ENCODE measurements at places on chromosomes 5 and 9.

DNA sequence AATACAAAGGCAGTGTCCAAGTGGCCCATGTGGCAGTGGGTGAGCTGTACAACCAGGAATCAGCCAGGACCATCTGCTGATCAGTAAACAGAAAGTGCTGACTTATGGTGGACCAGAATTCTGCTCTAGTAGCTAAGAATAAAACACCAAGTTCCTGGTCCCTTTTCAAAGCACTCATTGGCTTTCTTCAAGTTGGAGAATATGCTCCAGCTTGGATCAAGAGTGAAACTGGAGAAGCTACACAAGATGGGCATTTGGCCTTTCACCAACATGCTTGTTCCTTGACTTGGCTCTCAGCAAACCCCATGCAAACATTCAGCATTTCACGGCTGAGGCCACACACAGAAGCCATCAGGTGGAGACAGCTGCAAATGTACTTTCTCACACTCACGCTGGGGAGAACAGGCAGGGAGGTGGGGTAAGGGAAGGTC, 32.1 kb downstream of the MARCHF3 start:
- DNase-seq = peak; percentile 11

GRCh38 chr5:10246761-10247160, 2.9 kb downstream of the ATPSCKMT start:
- no peak for DNase-seq

- no peak for DNase-seq
These were observed 7.1 kb downstream of the KIF20A start for GRCh38 chr5:138186002-138186447.

GRCh38 chr5:138986186-138986800, 111.2 kb upstream of the LRRTM2 start:
- no peak for DNase-seq

GRCh38 chr5:171770153-171770552, 15.5 kb upstream of the SMIM23 start:
- DNase-seq = no peak

GRCh38 chr5:139137697-139138096, 60.5 kb downstream of the SIL1 start:
- DNase-seq = no peak

- peak; percentile 51 for DNase-seq
These were observed 19.2 kb upstream of the SHB start for GRCh38 chr9:38088006-38088925.

DNA sequence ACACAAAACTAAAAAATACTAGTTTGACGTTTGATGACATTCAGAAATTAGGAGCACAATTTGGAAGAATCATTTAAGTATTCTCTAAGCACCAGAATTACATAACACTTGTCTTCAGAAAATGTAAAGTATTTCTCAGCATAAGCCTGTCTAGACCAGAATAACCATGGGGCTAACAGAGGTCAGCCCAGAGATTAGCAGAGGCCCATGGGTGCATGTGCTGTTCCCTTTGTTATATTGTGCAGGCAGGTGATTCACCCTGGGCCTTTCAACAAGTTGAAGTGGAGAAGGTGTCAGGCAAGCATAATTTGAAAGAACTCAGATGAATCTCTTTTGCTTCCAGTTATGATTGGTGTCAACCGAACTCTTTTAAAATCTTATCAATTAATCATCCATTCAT, 227.9 kb downstream of the LURAP1L start:
- no peak for DNase-seq

- DNase-seq = no peak
These were observed 45.1 kb upstream of the GARNL3 start for GRCh38 chr9:127219520-127219919.

DNA sequence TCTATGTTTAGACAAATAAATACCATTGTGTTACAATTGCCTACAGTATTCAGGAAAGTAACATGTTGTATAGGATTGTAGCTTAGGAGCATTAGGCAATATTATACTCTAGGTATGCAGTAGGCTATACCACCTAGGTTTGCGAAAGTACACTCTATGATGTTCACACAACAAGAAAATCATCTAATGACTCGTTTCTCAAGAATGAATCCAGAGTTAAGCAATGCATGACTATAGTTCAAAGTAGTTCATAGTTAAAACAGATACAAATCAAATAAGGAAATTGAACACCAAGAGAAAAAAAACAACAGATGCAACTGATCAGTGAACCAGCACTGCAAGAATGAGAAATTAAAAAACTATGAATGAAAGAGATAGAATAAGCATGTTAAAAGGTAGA, 27.6 kb upstream of the ABLIM3 start:
- DNase-seq = no peak

DNA sequence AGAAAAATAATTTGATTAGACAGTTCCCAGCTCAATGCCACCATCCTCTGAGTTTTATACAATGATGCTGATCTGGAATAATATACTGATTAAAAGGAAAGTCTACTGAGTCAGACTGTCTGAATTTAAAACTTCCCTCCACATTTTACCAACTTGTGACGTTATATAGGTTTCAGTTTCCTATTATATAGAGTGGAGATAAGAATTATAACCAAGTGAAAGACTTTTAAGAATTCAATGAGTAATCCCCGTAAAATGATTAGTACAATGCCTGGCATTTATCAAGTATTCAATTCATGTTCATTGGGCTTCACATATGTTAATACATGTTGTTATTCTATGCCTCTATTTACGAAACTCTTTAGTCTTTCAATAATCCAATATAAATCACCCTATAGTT, 166.0 kb downstream of the CDH9 start:
- DNase-seq = no peak

DNA sequence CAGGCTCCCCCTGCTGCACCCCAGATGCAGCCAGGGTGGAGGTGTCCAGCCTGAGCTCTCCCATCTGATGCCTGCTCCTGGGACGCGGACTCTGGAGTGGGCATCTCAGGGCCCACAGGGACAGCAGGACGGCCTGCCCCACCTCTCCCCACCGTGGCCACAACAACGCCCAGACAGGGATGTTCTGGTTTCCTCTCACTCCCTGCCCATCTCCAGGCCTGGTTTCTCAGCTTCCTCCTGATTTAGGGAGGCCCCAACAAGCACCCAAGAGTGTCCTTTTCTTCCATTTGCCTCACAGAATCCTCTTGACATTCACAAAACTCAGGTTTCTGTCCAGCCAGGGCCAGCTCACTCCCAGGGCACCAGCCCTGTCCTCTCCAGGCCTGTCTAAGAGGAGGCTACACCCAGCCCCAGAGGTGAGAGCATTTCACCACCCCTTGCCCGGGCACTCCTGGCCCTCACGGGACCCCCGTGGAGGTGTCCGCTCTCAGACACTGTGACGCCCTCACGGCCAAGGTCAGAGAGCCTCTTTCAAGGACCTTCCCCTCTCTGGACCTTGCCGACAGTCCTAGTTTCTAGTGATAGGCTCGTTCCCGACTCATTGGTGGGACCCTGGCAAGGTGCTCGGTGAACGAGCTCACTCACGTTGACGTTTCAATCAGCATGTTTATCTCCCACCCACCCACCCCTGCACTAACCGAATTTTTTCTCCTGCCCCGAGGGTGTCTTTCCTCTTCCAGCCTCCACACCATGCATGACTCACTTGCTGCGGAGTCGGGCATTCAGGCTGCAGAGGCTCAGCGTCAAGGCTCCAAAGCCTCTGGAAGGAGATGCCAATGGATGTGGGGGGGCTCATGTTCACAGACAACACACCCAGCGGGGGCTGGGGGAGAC, 62.0 kb upstream of the UNC5A start:
- no peak for DNase-seq

- peak; percentile 49 for DNase-seq
These were observed 160.9 kb downstream of the GIN1 start for GRCh38 chr5:102959055-102959454.

DNA sequence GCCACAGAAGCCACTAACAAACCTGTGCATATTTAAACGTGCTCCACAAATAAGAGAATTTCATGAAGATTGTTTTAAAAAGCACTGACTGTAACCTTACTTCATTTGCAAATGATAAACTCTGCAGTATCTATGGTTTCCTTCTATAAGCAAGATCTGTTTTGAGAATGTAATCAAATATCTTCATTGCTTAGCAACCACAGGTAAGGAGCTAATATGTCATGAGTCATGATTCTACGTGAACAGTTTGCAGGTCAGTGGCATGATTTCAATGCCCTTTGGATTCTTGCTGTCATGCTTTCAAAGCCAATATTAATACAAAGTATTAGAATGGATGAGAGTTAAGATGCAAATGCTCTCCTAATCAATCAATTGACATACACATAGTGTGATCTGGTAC, 325.0 kb downstream of the EDIL3 start:
- no peak for DNase-seq

GRCh38 chr5:129904102-129904666, at the start of gene CHSY3:
TSS of gene CHSY3 (plus strand) at chr5:129904465.
- DNase-seq = peak; percentile 87

DNA sequence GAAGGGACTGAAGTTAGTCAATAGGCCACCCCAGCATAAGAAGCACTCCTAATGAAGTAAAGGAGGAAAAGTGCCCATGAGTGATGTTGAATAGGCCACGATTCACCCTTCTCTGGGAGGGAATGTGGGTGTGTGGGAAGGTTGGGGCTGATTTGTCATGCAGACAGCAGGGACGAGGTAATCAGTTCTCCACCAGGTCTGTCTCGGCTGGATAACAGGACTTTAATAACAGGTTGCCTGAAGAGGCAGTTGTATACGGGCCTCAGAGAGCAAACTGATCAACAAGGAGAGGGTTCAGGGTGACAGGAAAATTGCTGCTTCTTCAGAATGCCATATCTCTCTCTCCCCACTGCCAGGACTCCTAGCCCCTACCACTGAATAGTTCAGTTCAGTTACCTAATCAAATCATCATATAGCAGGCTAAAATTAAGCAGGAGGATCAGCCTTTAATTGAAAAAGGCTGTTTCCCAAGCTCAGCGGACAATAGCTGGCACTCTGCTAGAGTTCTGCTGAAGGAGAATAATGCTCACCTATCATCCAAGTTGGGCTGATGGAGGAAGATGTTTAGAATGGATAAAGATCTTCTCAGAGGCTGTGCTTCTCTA, 43.6 kb upstream of the SMIM32 start:
- no peak for DNase-seq

- DNase-seq = no peak
These were observed 10.8 kb downstream of the MRPL36 start for GRCh38 chr5:1788828-1789227.

DNA sequence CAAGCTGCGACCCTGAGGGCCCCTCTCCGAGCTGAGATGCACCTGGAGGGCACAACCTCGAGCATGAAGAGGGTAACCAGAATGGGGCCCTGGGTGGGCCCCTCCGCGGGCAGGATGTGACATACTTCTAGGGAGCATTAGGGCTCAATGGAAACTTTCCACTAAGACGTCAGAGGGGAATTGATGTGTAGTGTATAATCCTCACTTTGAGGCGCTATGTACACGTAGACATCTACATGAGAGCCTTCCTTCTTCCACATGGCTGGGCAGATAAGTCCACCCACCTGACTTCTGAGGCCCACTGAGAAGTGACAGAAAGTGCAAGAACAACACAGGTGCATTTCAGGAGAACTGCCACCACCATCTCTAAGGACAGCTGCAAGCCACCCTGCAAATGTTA, 61.0 kb downstream of the DAP start:
- no peak for DNase-seq

DNA sequence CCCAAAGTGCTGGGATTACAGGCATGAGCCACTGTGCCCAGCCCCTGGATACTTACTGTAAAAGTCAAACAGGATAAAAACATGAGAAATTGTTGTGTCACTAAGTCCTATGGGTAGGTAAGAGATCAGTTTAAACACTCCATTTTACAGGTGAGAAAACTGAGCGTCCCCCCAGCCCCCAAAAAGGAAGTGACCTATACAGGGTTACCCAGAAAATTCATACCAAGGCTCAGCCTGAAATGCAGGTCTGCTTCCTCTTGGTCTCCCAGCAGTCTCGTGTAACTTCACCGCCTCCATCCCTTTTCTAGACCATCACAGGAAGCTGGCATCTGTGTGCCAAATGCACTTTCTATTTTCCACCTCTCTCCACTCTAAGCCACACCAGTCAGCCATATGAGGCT, 57.2 kb downstream of the TMOD1 start:
- DNase-seq = no peak

- no peak for DNase-seq
These were observed 140.1 kb upstream of the ABCA1 start for GRCh38 chr9:105067895-105068580.

GRCh38 chr5:160685219-160685618, 166.8 kb downstream of the ATP10B start:
- no peak for DNase-seq

DNA sequence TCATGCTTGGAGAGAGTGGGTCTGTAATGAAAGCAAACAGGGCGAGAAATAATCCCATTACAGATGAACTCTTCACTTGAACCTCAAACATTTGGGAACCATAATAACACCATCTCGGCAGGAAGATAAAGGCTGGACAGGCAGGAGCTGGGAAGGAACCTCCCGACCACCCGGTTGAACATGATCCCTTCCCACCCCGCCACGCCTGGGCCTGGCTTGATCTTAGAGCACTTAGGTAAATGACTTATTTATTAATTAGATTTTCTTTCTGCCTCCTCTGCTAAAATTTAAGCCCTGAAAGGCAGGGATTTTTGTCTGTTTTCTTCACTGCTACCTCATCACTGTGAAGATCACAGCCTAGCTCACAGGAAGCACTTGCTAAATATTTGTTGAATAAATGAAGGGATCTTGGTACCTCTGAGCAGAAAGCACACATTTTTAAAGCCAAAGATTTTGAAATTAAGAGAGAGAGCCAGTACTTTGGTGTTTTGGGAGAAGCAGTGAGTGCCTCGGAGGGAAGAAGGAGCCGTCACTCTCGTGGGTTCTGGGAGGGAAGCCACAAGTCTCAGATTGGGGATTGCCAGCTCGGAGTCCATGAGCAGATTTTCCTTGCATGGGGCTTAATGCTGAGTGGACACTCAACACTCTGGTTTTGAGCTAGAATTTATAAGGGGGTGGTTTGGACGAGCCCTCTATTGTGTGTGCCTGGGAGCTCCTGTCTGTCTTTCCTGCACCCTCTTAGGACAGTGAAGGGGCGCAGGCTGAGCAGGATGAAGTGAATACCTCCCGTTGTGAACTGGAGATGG, 133.3 kb downstream of the MACROH2A1 start:
- DNase-seq = no peak

GRCh38 chr9:134937164-134937555, 19.4 kb upstream of the FCN1 start:
- DNase-seq = no peak

- peak; percentile 65 for DNase-seq
These were observed 38.4 kb downstream of the PTCH1 start for GRCh38 chr9:95478335-95478734.

DNA sequence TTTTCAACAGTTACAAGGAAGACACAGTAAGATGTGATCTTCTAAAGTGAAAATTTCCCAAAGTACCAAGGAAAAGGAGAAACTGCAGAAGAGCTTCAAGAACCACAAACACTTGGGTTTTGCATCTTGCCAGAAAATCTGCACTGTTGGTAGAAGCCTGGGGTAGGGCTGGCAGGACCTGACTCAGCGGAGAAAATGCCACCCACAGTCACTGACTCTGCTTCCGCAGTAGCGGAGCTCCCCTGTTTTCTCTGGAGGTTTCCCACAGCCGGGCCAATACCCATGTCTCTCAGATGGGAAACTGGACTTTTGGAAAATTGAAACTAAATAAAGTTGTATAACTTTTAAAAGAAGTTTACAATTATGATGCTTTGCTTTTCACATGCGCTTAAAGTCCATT, 104.2 kb downstream of the MEF2C start:
- no peak for DNase-seq

GRCh38 chr5:154276261-154276972, 85.9 kb downstream of the GALNT10 start:
- no peak for DNase-seq
